ENCODE measurements at places on chromosomes 5 and 9.

DNA sequence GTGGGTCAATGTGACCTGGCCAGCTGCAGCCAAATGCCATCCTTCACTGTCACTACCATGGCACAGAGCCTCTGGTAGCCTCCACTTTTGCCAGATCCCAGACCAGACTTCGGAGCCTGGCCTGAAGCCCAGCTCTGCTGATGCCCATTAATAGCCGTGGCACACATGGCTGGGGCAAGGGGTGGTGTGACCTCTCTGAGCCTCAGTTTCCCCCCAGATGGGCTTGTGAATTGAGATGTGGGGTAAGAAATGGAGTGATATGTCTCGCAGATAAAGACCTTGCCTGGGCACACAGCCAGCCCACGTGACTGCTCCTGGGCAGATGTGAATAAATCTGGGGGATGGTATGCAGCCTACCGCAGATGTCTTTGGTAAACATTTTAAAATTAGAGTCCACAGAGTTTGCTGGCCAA is 13.9 kb downstream of the SUSD3 start:
- no peak for DNase-seq

- no peak for DNase-seq
Measured at GRCh38 chr5:175469916-175470315, 8.4 kb upstream of the SFXN1 start.

- no peak for DNase-seq
Measured at GRCh38 chr5:176648474-176649194, 1.4 kb downstream of the TSPAN17 start.

DNA sequence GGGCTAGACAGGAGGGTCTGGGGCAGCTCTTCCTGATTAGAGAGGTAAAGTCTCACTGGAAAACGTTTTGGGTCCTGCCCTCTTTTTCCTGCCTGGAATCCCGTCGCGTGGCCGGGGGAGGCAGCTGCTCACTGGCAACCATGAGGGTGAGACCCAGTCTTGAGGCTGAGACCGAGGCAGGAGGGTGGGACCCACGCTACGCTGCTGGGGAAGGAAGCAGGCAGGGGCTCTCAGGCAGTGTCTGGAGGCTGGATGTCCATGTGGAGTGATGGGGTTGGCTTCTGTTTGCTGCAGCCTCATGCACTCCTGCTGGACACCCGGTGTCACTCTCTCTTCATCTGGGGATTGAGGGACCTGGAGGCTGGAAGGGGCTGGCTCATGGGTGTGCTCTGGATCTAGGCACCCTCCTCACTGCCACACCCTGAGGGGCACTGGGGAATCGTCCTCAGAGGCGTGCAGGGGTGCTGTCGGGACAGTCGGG is 11.3 kb upstream of the SLC2A6 start:
- DNase-seq = no peak

DNA sequence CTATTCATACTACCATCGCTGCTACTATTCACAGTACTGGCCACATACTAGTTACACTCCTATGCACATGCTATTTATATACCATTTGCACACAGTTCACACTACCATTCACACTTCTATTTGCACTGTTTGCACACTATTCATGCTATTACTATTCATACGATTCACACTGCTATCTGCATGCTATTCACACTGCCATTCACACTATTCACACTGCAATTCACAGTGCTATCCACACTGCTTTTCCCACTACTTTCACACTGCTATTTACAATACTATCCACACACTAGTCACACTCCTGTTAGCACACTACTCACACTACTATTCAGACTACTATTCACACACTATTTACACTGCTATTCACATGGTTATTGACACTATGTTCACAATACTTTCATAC is 39.4 kb upstream of the TCF7 start:
- no peak for DNase-seq

DNA sequence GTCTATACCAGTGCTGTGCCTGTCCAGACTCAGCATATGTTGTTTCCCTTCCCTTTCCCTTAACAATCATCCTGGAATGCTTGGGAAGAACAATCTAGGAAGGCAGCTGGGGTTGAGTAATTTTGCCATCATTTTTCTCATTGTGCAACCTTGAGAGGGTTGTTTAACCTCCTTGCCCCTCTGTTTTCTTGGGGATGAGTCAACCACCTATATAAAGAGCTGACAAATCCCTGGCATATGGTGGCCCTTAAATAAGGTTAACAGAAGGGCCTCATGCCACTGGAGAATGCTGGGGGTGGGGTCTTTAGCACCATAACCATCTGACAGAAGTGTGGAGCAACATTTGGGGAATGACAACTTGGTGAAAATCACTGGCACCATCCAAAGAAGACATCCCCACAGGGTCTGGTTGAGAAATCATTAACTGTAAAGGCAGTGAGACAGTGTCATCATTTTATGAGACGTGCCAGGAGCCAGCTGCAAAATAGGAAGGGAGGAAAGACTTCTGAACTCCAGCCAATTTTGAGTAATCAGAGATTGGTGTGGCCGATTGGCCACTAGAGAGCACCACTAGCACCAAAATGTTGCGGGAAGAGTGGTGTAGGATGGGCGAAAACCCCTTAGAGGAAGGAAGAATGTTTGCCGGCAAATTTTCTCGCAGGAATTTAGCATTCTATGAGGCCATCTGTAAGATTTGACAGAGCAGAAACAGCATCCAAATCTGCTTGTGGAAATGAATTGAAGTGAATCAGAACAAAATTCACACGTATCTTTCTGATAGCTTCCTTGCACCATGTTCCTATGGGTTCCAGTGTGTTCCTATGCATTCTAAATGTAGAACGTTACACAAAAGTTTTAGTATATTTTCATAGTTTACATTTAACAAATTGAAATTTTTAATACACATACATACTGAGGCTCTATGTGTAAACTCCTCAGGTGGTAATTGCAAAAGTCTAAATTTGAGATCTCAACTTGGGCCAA is 113.8 kb downstream of the MSX2 start:
- DNase-seq = no peak

DNA sequence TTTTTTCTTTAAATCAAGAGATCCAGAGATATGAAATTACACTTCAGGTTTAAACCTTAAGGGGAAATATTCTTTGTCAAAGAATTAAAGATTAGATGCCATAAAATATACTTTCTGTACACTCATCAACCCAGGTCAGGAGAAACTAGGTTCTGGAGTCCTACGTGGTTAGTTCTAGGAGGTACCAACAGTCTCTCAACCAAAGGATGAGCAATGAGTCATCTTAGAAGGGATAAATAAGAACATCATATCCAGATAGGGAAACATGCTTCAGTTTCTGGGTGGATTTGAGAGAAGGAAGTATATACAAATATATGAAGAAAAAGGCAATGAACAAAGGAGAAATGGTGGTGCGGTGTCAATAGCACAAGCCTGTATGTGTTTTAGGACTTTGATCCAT is 98.2 kb downstream of the CSNK1G3 start:
- DNase-seq = no peak

DNA sequence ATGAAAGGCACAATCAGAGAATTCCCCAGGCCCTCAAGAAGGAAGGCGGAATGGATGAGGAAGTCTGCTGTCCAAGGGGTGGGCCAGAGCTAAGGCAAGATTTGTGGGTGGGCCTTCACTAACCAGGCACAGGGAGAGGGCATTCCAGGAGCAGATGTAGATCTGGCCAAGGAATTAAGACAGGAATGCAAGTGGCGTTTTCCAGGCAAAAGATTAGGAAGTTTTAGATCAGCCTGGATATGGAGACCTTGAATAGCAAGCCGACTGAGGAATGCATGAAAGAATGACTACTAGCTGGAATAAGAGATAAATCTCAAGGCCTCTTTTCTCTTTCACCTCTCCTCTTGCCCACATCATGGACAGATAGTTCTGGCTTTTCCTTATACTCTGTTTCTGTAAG is 68.5 kb downstream of the GHR start:
- no peak for DNase-seq

- DNase-seq = no peak
Measured at GRCh38 chr9:35431467-35431866, 58.4 kb upstream of the RUSC2 start.

DNA sequence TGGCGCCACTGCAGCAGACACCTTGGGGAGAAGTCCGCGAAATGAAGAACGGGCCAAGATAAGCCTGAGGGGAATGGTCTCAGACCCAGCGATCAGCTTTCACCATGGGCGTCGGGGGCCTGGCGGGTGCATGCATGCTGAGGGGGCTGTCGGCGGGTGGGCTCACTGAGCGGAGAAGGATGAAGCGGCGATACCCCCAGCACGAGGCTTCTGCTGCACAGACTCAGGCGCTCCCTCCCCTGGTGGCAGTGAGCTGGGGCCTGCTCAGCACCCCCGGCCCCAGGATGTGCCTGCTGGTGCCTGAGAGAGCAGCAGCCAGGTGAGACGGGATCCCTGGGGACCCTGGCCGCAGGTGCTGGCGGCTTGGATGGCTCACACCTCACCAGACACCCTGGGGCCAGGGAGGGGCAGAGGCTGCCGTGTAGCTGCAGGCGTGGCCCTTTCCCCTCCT is 31.2 kb downstream of the CEP72 start:
- DNase-seq = no peak

- DNase-seq = no peak
Measured at GRCh38 chr9:105052346-105052745, 124.4 kb upstream of the ABCA1 start.

DNA sequence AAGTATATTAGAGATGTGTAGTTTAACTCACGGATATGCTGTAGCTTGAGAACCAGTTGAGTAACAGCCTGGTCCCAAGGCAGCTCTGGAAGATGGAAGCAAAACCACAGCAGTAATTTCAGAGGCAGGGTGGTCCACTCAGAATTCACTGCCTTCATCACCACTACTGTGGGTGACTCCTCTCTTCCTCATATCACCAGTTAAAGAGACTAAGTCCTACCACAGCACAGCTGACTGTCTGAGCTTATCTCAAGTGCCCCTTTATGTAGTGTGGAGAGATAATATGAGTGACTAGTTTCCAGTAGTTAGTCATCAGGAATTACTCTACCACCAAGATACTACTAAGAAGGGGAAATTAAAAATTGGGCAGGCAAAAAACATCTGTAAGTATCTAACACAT is 1571.2 kb upstream of the C9orf72 start:
- DNase-seq = no peak

DNA sequence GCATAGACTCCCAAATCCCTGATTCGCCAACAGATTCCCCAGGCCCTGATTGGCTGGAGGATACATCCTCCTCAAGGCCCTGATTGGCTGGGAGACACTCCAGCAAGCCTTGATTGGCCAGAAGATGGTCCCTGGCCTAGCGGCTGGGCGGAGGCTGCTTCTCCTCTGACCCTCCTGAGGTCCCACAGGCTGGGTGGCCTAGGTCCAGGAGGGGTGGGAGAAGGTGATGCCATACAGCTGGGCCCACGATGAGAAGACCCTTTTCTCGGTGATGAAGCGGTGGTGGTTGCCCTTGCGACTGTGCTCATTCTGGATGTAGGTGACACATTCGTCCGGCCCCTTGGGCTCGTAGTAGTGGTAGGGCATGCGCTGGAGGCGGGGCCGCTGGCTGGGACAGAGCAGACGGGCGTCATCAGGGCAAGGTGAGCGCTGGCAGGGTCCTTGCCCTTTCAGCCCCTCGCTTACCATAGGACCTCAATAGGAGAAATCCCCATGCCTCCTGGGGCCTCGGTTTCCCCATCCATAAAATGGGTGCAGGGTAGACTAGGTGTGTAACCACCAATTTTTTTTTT is 9.0 kb upstream of the AK1 start:
- DNase-seq = no peak

GRCh38 chr5:1294835-1295649 is at the start of gene TERT:
Gene TERT, minus strand, starts transcription at chr5:1295068. Its CDS starts 79 bp downstream, at chr5:1294989.
- no peak for DNase-seq

- DNase-seq = no peak
Measured at GRCh38 chr5:72474046-72474500, 33.1 kb downstream of the ZNF366 start.

DNA sequence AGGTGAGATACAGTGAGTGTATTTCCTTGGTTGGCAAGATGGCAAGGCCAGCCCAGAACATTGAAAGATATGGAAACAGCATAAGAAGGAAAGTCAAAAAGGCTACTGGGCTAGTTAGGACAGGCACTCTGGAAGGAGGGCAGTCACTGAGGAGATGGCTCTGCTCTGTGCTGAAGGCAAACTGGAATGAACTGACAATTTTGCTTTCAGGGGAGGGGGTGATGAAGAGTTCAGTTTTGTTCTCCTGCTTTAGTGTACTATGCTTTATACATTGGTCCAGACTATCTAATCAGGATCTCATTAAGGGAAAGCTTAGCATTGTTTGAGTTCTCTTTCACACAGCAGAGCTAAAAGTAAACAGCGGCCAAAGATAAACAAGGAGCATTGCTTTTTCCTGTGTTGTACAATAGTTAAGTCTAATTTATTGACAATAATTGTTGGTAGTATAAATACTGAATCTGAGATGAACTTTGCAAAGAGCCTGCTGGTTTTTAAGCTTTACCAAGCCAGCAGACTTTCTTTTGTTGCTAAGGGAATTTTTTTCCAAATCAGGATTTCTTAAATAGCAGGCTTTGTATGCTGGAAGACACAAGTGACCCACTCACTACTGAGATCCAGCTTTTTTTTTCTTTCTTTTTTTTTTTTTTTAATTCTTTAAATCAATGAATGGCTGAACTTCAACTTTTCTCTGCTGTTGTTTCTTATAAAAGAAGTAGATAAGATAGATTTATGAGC is 355.5 kb downstream of the ARRDC3 start:
- no peak for DNase-seq

DNA sequence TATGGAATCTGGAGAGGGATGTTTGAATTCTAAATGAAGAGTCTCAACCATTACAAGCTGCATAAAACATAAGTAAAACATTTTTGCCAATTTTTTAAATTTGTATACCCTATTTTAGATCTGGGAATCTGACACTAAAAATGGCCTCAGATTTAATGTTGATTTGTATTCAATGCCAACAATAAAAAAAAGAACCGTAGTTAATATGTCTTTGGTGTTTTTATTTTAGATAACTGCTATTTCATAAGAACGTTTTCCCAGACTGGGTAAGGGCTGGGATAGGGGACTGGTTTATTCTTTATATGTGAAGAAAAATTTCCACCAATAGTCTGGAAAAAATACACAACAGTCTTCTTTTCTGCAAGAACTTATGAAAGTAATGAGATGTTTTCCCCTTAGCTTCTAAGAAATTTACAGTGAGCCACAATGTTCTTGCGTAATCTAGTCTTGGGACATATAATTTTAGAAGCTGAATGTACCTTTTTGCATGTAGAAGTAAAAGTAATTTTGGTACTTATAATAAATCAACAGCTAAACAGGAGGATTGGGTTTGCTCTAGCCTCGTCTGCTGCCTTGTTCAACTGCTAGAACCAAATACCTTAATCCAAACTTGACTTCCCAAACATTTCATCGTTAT is 244.6 kb upstream of the EFNA5 start:
- DNase-seq = no peak

GRCh38 chr9:17219261-17219660 is 84.4 kb downstream of the CNTLN start:
- DNase-seq = no peak

Data from vagina (tissue), 2 donors.